ENCODE measurements at places on chromosomes 1 and 21.

- no peak for DNase-seq
These were observed 154.0 kb downstream of the TGFB2 start for GRCh38 chr1:218499011-218499691.

GRCh38 chr1:112528076-112528475 lies 19.3 kb downstream of the WNT2B start:
- DNase-seq, result no peak

DNA sequence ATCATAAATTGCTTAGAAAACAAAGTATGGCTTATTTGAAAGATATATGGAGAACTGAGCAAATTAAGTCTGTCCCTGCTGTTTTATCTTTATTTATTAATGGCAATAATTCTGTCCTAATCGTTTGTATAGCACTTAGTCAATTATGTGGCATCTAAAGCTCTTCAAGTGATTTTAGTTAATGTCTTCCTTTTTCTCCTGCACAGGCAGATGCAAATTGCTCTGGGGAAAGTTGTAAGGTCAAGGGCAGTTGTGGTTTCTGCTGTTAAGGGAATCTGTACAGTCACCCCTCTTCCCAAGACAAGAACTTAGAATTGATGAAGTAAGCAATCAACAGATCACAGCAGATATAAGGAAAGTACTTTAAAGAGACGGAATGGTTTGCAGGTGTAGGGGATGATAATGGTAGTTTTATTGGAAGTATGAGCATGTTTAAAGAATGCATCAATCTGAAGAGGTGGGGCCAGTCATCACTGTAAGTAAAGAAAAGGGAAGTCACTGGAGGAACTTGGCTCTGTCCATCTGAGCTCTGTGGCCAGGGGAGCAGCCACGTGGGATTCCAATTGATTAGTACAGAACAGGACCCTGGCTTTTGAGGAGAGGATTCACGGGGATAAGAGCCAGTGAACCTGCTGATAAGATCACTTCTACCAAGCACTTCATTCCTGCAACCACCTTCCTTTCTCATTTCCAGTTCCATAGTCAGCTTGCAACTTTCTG lies 116.0 kb upstream of the KCNJ6 start:
- DNase-seq, result no peak

DNA sequence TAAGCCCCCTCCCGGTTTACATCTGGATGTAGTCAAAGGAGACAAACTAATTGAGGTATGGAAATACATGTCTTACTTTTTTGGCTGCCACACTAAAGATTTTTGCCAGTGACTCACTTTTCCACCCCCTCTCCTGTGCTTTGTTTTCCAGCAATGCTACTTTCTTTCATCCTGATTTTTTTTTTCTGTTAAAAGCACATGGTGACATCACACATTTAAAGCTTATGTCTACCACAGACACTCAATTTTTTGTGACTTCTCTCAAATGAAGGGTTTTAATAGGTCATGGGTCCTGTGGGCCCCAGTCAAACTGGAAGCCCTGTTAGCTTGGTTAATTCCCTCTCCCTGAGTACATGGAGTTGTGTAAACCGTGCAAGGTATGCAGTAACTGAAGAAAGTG lies 2.2 kb downstream of the PPP1R8 start:
- DNase-seq, result no peak

- no peak for DNase-seq
These were observed 63.4 kb upstream of the L1TD1 start for GRCh38 chr1:62131093-62131725.

DNA sequence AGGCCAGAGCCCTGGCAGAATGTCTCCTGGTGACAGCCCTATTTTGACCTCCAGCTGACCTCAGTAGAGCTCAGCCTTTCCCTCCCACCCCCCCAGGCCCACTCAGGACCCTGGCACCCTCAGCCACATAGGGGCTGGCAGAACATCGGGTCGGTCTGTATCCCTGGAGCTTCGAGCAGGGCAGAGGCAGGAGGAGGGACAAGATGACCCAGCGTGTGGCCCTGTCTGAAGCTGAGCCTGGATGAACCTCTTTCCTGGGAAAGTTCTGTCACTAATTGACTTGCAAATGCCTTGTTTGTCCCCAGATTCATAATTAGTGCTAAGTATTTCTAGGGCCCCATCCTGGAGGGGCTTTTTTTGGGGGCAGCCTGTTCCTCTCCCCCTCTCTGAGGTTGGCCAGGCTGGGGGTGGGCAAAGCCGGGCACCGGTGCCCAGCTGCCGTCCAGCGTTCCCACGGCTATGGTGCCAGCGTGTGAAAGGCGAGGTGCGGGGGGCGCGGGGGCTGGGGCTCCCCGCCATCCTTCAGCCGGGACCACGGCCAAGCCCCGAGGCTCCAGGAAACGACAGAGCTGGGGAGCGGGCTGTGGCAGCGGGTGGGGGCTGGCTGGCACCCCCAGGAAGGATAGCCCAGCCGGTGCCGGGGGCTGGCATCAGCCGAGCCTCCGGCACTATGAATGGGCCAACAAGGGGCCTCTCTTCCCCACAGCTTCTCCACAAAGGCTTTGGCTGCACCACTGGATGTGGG lies 31.4 kb downstream of the RHBG start:
- DNase-seq, result no peak

- DNase-seq, result no peak
These were observed 9.3 kb upstream of the ST6GALNAC5 start for GRCh38 chr1:76857973-76858372.

DNA sequence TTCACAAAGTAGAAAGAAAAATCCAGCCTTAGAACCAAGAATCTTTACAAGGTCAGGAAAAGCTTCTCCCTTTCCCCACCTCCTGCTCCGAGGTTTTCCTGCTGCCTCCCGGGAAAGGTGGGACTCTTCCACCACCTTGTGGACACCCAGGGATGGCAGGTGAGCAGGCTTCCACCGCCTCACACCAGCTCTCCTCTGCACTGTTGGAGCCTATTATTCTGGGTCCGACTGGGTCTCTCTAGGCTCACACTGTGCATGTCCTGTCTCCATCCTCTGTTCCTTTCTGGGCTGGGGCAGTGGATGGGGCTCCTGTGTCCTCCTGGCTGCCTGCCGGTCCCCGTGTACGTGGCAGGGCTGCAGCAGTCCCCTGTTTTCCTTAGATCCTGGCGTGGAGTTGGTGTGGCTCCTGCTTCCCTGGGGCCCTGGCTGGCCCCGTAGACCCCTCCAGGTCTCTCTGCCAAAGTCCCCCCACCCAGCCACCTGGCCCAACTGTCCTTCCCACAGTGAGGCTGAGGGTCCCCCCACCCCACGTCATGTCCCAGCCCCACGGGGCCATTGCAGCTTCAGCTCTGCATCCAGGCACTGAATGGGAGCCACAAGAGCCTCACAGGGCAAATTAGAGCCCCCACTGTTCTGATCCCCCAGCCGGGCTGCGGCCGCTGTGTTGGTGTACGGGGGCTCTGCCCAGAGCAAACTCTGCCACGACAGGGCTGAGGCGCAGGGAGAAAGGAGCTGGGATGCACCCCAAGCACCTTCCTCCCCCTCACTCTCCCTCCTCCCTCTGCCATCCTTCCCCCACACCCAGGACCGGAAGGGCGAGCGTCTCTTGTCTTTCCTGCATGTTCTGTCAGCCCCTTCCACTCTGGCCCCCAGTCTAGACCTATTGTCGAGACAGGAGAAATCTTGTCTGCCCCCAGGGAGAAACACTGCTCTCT lies 3.3 kb upstream of the SLC45A1 start:
- peak; percentile 24 for DNase-seq

GRCh38 chr1:3066250-3066711 lies 2.7 kb upstream of the PRDM16 start:
- no peak for DNase-seq

DNA sequence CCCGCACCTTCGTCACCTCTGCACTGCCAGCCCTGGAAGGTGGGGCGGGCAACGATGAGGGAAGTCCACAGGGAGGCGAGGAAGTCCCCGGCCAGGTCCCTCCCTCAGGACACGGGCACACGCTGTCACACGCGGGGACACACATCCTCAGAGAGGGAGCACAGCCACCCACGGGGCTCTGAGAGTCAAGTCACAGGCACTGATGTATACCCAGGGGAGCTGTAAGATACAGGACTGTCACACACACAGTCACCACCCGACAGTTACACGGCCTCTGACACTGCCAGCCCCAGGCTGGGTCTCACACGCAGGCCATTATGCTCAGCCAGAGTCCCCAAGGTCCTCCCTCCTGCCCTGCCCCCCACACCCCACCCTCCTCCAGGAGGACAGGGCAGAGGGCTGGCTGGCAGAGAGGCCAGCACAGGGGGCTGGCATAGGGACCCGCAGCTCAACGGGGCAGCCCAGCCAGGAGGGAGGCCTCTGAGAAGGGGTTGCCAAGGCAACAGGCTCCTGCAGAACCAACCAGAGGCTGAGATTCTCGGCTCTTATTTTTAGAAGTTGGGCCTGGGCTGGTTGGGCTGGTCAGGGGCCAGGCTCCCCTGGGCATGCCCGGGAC lies 17.7 kb upstream of the ADGRB2 start:
- no peak for DNase-seq

DNA sequence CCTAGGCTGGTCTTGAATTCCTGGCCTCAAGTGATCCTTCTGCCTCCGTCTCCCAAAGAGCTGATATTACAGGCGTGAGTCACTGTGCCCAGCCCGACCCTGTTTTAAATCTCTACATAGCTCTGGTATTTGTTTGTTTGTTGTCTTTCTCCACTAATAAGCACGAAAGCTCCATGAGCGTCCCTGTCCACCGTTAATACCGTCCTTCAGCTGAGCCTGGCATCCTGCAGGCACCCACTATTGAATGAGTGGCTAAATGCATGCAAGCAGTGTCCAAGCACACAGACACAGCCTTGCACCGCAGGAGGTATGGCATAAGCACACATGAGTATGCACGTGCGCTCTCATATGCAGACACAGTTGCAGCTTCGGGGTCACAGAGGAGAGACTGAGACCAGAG lies 4.5 kb upstream of the COL16A1 start:
- no peak for DNase-seq

DNA sequence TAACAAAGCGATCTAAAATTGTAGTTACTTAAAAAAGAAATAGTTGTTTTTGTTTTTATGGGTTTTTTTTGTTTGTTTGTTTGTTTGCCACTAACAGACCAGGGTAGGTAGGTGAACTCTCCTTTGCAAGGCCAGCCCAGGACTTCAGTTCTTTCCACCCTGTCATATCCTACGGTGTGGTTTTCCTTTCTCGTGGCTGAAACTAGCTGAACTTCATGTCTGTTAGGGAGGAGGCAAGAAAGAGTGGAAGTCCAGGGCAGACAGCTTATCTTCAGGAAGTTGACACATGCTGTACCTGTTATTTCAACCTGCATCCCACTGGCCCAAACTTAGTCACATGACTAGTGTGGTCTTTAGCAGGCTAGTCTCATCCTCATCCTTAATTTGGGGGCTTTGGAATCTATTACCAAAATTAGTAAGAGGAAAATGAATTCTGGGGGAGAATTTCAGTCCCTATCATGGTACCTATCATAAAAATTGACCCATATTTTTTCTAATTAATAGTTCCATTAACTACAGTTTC lies 62.9 kb upstream of the LRRC7 start:
- no peak for DNase-seq

DNA sequence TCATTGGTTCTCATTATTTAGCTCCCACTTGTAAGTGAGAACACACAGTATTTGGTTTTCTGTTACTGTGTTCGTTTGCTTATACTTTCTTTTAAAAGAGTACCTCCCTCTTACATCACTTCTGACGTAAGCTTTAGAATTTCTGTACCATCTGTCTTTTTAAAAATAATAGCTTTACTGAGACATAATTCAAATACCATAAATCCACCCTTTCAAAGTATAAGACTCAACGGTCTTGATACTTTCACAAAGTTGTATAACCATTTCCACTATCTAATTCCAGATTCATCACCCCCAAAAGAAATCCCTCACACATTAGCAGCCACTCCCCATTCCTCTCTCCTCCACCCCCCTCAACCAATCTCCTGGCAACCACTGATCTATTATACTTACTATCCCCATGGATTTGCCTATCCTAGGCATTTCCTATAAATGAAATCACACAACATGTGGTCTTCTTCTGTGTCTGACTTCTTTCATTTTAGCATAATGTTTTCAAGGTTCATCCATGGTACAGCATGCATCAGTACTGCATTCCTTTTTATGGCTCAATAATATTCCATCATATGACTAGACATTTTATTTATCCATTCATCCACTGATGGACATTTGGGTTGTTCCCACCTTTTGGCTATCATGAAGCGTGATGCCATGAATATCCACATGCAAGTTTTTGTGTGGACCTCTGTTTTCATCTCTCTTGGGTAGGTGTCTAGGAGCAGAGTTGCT lies 104.7 kb downstream of the HLCS start:
- DNase-seq, result no peak
